ENCODE measurements at places on chromosomes 16 and 17. TPM values are rescaled to one million over a fixed set of nuclear protein-coding genes. Genes with fewer than 3 reads are reported as not detected.
A peak's percentile ranks its signal among the peaks of the same experiment; 100 is the strongest.

DNA sequence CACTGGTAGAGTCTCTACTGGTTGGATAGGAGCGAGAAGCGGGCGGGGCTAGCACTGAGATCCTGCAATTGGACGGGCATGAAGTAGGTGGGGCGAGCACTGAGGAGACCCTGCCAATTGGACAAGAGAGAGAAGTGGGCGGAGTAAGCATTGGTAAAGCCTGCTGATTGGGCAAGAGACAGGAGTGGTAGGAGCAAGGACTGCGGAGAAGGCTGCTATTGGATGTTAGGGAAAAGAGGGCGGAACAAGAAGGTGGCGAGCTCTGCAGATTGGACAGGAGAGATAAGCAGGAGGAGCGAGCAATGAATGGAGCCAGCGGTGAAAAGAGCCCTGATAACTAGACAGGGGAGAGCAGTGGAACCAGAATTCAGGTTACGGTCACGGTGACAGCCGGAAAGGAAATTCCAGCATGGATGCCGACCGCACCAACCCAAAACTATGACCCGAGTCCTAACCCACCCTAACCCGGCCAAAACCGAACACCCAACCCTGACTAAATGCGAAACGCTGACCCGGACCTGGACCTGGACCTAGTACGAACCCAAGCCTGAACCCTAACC is 4.8 kb downstream of the SCGB1C2 start:
- peak; percentile 80 for DNase-seq

CLEC10A gene
- polyA plus RNA-seq, result not detected

TNFRSF13B gene
- not detected for polyA plus RNA-seq

- DNase-seq, result no peak
Measured at GRCh38 chr17:436571-436970, 84.0 kb upstream of the RPH3AL start.

MAP2K6 gene
- 24.1 TPM for polyA plus RNA-seq

DNA sequence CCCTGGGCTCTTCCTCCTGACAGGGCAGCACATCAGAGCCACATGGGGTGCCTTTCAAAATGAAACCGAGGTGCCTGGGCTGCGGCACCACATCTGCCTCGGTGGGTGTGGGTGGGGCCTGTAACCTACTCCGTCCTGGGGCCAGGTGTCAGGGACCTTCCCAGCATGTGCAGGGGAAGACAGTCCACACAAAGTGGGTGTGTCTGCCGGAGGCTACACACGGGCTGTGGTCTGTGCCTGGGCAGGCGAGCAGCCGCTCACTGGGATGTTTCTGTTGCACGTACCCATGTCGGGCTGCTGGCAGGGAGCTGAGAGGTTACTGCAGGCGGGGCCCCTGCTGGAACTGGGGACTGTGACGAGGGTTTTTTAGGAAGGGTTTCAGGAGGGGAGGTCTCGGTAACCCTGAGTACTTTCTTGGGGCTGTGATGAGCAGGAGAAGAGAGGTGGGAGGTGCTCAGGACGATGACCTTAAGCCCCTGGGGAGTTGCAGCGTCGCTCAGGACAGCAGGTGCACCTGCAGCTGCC is 351.2 kb downstream of the SEC14L1 start:
- no peak for DNase-seq

Measured in A549 (cell line).